NCI-H526 treated with DMSO at 0.1 percent for 48 hours (cell line): ENCODE measurements at places on chromosomes 5 and 9.

GRCh38 chr9:134783699-134784039 lies 96.9 kb upstream of the FCN2 start:
- DNase-seq: no peak

GRCh38 chr5:141121985-141122384 lies 367 bp downstream of the PCDHB4 start:
- no peak for DNase-seq

- DNase-seq: no peak
These were observed 90.8 kb downstream of the TENT4A start for GRCh38 chr5:6803981-6804550.

GRCh38 chr5:151431666-151432065 lies 15.7 kb upstream of the SLC36A1 start:
- DNase-seq: no peak

DNA sequence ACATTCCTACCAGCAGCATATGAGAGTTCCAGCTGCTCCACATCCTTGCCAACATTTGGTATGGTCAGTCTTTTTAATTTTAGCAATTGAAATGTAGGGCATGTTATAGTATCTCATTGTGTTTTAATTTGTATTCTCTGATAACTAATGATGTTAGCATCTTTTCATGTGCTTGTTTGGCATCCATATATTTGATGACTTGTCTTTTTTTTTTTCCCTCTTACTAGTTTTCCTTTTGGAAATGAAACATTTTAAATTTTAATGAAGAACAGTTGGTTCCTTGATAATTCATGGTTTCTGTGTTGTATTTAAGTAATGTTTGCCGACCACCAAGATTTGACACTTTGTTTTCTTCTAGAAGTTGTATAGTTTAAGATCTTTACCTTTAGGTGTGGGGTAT lies 8.8 kb downstream of the OGN start:
- DNase-seq: no peak

DNA sequence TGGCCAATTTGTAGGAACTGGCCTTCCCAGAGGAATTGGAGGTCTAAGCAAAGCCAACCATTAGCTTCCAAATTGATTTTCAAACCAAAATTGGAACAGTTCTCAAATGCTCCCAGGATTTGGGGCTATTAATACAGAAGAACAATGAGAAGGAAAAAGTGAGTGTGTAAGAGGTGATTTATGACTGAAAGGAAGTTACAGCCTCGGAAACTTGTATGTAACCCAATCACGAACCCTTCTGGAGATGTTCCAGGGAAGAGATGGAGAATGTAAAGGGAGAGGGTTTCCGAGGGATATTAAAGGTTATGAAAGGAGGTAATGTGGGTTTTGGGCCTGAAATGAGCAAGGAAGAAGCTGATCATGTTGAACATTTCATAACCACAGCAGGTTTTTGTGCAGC lies 93.2 kb upstream of the CXCL14 start:
- DNase-seq: no peak

GRCh38 chr5:176620333-176620981 lies 9.9 kb downstream of the SNCB start:
- no peak for DNase-seq

DNA sequence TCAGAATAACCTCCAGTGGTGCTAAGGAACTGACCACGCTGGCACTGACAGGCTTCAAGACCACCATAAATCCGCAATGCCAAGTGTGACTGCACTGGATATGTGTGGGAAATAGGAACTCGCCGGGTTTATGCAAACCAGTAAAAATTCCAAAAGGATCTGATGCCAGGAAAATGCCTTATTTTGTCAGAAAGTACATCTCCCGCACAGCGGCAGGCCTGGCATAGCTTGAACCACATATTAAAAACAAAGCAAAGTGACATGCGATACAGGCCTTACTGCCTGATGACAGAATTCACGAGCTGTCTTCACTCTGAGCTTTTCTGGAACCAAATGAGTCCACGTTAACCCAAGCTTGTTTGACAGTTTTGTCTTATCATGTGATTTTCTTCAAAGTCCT lies 139.6 kb downstream of the GLIS3 start:
- no peak for DNase-seq

DNA sequence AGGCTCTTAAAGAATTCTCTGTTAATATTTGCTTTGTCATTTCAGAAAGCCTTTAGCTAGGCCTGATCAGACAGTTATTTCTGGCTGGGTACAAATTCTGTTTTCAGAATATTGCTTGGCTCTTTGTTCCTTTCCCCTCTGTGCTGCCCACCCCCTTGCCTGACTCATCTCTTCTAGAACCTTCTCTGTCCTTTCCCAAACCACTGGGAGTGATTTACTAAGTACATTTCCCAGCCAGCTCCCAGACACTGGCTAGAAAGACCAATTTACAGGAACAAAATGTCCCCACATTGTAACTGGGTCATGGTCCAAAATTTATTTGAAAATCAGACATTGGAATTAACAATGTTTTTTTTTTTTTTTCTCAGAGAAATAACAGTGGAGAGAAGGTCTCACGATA lies 133.1 kb upstream of the MAP1B start:
- no peak for DNase-seq

DNA sequence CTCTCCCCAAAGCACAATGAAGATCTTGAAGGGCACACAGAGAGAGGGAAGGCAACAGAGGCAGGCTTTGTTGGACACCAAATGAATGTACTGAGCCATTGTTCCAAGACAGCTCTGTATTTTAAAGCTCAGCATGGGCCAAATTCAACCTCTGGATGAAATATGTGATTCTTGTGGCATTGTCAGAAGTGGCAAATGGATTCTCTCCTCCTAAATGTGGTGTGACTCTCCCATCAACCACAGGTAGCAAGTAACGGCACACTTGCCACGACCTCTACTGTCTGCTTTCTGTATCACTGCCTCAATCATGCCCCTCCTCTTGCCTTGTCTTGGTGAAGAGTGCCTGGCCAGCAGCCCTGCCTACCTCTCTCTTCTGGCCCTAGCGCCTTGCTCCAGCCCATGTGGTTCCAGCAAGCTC lies 6.1 kb upstream of the MOB3B start:
- no peak for DNase-seq

GRCh38 chr9:88651682-88652633 lies 117.0 kb downstream of the NXNL2 start:
- DNase-seq: no peak

DNA sequence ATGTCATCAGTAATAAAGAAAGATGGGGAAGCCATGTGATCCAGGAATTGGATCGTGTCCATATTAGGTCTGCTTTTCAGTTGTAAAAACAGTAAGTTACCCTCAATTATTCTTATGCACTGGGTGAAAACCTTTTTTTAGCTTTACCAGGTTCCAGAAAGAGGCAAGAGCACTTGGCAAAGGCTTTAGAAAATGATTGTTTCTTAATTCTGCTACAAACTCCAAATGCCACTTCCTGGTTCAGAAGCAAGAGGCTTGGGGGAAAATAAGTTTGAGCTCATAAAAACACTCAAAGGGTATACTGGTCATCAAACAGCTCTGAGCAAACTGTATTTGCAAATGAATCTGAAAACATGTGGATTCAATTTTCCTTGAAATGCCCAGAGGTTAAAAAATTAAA lies 615.6 kb downstream of the EBF1 start:
- peak; percentile 63 for DNase-seq

GRCh38 chr9:131625508-131625787 lies 80.1 kb downstream of the PRRT1B start:
- no peak for DNase-seq

DNA sequence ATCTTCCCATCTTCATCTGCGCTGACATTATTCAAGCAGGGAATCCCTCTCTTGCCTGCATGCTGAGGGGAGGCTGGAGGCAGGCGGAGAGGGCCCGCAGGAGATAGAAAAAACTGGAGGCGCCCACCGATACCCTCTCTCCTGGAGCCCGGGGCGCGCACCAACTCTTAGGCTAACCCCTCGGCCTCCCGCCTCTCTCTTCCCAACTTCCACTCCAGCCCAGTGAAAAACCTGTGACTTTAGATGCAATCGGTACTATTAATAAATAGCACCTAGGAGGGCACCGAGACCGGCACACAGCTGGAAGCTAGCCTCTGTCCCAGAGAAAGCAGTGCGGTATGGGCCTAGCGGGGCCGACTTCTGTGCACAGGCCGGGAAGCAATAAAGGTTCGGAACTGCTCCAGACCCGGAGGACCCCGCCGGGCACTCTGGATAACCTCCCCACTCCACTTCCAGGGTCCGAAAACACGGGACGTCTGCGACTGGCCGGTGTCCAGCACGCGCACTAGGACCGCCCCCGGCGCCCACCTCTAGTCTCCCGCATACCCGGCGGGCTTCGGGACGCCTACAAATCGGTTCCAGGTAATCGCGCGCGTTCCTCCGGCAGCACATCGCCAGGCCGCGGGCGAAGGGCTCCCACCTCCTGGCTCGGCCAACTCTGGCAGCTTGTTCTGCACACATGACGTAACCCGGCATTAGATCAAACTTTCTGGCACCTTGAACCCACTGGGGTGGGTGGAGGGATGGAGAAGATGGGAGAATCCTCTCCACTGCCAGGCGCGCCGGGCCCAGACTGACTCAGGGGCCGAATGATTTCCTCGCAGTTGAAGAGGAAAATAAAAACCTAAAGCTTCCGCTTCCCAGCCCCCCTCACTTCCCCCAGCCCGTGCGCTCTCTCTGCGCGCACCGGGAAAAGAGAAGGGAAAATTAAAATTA lies 1.4 kb downstream of the EFNA5 start:
- peak; percentile 51 for DNase-seq

DNA sequence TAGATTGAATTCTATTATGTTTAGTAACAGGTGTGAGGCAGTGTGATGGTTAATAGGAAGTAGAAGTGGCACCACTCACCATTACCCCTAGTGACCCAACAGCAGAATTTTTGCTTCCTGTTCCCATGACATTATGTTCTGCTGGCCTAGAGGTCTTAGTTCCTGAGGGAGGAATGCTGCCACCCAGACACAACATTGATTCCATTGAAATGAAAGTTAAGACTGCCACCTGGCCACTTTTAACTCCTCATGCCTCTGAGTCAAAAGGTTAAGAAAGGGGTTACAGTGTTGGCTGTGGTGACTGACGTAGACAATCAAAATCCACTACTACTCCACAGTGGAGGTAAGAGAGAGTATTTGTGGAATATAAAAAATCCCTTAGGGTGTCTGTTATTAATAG lies 218.9 kb upstream of the NMUR2 start:
- DNase-seq: no peak

DNA sequence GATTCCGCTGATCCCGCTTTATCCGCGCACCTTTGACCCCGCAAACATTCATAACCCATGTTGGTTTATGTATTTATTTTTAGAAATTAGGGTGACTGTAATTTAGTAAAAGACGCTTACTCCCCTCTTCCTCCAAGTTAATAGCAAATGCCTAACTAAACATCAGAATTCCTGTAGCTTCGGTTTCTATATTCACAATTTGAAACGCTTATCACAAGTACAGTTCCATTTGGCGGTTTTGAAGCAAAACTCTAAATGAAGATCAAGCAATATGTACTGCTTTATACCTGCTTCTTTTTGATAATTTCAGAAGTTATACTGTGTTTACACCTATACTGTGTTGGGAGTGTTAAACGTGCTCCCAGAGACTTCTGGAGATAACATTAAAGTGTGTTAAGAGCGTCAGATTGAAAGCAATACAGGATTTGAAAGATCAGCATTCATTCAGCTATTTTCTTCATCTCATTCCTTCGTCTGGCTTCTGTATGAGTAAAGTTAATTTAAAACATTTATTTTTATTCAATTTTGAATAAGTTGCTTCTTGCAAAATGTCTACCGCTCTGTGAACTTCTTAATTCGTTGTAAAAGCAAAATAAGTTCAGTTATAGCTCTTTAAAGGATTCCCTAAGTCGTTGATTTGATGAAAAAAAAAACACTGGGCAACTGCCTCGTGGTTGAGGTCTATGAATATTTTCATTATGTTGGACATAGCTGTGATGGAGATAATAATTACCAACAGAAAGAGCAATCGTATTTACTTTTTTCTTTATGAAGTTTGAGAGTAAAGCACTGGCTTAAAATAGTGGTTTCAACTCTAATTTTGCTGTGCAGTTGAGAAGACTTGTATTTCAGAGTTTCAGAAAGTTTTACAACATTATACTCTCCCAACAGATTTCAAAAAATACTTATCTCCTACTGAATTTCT lies 2.5 kb downstream of the PRDM6 start:
- DNase-seq: no peak

- DNase-seq: no peak
These were observed 820.8 kb downstream of the MAT2B start for GRCh38 chr5:164326219-164326618.

DNA sequence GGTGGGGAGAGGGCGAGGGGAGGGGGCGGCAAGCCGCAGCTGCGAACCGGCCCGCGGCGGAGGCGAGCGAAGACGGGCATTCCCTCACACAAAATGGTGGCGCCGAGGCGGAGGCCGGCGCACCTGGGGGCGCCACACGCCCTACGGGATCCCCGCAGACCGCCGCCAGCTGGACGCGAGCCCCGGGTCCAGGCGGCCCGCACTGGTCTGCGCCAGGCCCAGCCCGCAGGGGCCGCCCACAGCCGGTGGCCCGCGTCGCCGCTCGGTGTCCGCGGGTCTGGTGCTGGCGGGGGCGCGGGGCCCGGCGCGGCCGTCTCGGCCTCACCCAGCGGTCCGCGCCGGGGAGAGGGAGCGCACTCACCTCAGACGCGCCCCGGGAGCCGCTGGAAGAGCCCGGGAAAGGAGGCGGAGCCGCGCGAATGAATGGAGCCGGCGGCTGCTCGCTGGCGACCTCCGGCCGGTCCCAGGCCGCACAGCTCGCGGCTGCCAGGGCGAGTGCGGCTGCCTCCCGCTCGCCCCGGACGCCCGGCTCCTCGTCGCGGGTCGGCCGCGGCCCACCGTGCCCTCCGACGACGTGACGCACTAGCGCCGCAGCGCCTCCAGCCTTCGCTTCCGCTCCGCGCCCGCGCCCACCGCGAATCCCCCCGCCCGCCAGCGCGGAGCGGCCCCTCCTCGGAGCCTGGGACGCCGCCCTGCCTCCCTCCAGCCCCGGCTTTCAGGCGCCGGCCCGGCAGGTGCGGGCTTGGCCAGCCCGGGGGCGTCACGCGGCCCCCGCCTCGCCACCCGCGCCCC lies at the start of gene FAM169A:
FAM169A (minus strand) TSS at position 584 of the 792 bp plus-strand sequence. CDS start 24,711 bp downstream, outside the sequence.
- peak; percentile 7 for DNase-seq

DNA sequence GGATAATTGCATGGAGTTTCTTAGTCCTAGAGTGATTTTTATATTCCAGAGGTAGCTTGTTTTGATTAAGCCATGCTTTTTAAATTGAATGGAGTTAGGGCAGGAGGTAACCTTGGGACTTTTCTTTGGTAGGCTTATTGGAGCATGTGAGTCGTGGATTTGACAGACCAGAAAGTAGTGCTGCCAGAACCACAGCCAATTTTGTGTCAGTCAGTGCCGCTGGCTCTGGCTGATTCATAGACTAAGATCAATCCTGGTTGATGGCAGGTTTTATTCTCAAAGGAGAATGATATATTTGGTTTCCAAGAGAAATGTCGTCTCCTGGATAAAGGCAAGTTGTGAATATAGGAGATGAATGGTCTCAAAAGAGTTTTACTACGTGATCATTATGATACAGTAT lies 20.3 kb downstream of the RAI14 start:
- DNase-seq: no peak

- no peak for DNase-seq
These were observed 4.3 kb upstream of the SLC22A5 start for GRCh38 chr5:132365213-132365612.

GRCh38 chr5:53407373-53407772 lies 73.1 kb upstream of the FST start:
- DNase-seq: no peak
